CD4-positive, alpha-beta memory T cell (primary cell): ENCODE measurements at places on chromosomes 11 and 22. TPM values are rescaled to one million over a fixed set of nuclear protein-coding genes. Genes with fewer than 3 reads are reported as not detected.

OR2AT4 gene
- not detected for total RNA-seq

KDELR3 gene
- total RNA-seq, result not detected

NLRP14 gene
- not detected for total RNA-seq

SLC6A5 gene
- total RNA-seq, result not detected

JRKL gene
- 18.3 TPM for total RNA-seq

UBQLNL gene
- 0.50 TPM for total RNA-seq

ANGPTL5 gene
- total RNA-seq, result not detected

SLC22A6 gene
- total RNA-seq, result not detected

CCDC85B gene
- 24.9 TPM for total RNA-seq

TIGD3 gene
- total RNA-seq, result 0.96 TPM

SPA17 gene
- 0.55 TPM for total RNA-seq

PES1 gene
- 50.1 TPM for total RNA-seq

GRCh38 chr22:49792107-49792506 lies 35.6 kb downstream of the BRD1 start:
- peaks cover 61% of the 10 kb centered on the region for H3K36me3 ChIP-seq
- DNase-seq, result no peak
- H3K4me1 ChIP-seq, result peaks cover 43% of the 10 kb centered on the region

DNA sequence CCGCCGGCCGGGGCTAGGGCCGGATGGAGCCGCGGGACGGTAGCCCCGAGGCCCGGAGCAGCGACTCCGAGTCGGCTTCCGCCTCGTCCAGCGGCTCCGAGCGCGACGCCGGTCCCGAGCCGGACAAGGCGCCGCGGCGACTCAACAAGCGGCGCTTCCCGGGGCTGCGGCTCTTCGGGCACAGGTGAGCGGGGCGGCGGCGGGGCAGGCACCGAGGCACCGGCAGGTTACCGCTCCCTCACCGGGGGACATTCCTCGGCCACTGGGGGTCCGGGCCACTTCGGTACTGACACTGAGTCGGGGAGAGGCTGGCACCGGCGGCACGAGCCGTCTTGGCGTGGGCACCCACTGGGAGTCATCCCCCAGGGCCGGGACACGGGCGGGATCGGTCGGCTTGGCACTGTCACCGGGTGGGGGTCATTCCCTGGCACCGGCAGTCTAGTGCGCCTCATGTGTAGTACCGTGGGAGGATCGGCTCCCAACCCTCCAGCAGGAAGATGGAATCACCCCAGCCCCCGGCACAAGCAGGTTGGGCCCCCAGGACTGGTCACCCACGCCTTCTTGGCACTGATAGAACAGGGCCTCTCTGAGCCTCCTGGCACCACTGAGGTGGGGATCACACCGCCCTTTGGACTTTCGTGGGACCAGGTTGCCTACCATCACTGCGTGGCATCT lies 511 bp downstream of the DGKZ start:
- no peaks in the 10 kb centered on the region for H3K36me3 ChIP-seq
- H3K4me3 ChIP-seq, result peak overlapping the region; percentile 89
- DNase-seq, result peak; percentile 51
- H3K27me3 ChIP-seq, result no peaks in the 10 kb centered on the region
- peak overlapping the region; percentile 83 for H3K27ac ChIP-seq

DNA sequence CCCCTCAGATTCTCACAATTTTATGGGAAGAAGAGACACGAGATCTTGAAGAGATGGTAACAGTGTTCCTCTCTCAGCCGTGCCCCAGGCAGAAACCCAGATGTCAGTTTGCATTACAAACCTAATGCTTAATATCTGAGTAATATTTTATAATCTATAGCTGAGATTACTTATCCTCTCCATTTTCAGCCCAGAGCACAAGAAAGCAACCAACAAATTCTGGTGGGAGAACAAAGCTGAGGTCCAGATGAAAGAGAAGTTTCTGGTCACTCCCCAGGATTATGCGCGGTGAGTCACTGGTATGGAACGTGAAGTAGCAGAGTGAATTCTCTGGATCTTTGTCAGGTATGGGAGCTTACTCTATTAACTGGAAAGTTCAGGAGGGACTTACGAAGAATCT lies 884 bp downstream of the CENATAC start:
- peaks cover 23% of the 10 kb centered on the region for H3K36me3 ChIP-seq
- no peaks in the 10 kb centered on the region for H3K27me3 ChIP-seq
- peak overlapping the region; percentile 87 for H3K4me3 ChIP-seq
- DNase-seq, result no peak

DNA sequence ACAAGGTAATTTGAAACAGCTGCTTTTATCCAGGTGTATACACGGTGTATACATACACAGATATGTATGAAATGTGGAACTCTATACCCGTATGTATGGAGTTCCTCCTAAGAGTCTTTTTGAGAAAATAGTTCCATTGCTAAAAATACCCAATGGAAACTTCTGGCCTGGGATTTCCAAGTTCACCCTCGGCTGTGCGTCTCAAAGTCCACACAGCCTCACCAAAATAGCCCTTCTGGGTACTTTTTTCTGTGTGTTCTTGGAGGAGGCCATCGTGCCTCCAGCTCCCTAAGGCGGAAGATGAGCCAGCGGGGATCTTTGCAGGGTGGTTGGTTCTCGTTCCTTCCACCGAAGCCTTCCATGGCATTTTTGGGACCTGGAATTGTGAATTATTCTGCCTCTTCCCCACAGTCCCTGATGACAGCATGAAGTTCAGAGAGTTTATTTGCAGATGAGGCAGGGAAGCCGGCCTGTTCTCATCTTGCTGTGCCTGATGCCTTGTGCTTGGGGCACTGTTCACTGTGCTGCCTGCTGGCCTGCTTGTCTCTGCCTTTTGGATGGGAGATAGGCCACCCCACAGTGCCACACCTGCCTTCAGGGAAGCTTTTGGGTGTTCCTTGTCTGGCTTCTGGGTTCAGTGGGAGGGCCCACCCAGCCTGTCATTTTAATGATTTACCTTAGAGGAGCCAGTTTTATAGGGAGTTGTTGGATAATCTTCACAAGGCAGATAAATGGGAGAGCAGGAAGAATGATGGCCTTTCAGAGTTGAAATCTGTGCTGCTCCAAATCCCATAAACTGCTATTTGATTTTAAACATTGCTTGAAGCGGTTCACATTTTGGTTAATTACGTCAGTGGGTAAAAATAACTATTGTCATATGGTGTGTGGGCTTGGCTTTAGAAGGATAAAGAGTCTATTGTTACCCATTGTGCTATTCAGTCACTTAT lies 112.7 kb upstream of the OR4B1 start:
- peaks cover 49% of the 10 kb centered on the region for H3K4me1 ChIP-seq
- no peak overlapping the region for H3K27ac ChIP-seq
- DNase-seq, result no peak
- no peaks in the 10 kb centered on the region for H3K36me3 ChIP-seq
- no peak overlapping the region for H3K4me3 ChIP-seq

DNA sequence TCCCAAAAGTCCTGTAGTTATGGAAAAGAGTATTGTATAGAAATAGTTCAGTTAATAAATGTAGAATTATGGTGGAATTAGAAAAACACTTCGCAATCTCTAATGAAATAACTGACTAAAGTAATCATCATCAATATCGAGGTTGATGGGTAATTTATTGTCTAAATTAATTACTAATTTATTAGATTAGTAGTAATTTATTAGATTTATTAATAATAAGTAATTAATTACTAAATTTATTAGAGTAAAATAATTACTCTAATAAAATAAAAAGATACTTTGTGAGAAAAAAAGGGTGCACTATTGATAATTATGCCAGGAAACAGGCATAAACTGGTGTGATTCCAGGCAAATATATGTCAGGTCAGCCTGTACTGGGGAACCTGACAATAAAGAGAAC lies 455.6 kb downstream of the AASDHPPT start:
- H3K36me3 ChIP-seq, result no peaks in the 10 kb centered on the region
- no peak overlapping the region for H3K4me3 ChIP-seq
- no peak overlapping the region for H3K27ac ChIP-seq
- H3K4me1 ChIP-seq, result no peaks in the 10 kb centered on the region
- no peaks in the 10 kb centered on the region for H3K27me3 ChIP-seq

- H3K4me3 ChIP-seq, result no peak overlapping the region
- H3K27ac ChIP-seq, result no peak overlapping the region
- no peak for DNase-seq
Measured at GRCh38 chr11:76665921-76666351, 4.6 kb downstream of the LRRC32 start.

GRCh38 chr11:127110542-127110941 lies 110.0 kb upstream of the KIRREL3 start:
- no peak for DNase-seq
- no peak overlapping the region for H3K4me3 ChIP-seq
- H3K4me1 ChIP-seq, result no peaks in the 10 kb centered on the region
- no peaks in the 10 kb centered on the region for H3K27me3 ChIP-seq
- no peak overlapping the region for H3K27ac ChIP-seq

DNA sequence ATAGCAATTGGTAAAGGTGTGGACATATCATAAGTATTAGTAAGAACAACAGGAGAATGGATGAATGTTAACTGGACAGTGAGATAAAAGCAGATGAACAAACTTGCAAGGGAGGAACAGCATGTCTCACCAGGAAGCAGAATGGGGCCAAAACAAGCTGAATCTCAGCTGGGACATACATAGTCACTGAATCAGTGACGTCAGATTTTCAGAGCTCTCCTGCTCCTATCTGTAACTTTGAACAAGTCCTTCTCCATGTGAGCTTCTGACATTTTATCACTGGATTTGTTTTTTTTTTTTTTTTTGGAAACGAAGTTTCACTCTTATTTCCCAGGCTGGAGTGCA lies 118.7 kb downstream of the BBOX1 start:
- no peaks in the 10 kb centered on the region for H3K36me3 ChIP-seq
- no peak overlapping the region for H3K4me3 ChIP-seq
- no peak for DNase-seq
- H3K4me1 ChIP-seq, result no peaks in the 10 kb centered on the region
- no peaks in the 10 kb centered on the region for H3K27me3 ChIP-seq

DNA sequence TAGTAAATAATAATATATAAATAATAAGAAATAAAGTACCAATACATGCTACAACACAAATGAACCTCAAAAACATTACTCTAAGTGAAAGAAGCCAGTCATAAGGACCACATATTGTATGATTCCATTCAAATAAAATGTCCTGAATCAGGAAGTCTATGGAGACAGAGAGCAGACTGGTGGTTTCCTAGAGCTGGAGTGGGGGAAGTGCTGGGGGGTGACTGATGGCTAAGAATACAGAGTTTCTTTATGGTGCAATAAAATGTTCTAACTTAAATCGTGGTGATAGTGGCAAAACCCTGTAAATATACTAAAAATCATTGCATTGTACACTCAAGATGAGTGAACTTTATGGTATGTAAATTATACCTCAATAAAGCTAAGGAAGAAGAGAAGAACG lies 376.5 kb downstream of the BUD13 start:
- no peaks in the 10 kb centered on the region for H3K4me1 ChIP-seq
- no peaks in the 10 kb centered on the region for H3K36me3 ChIP-seq
- no peak for DNase-seq
- no peak overlapping the region for H3K27ac ChIP-seq

- no peak overlapping the region for H3K4me3 ChIP-seq
- no peak for DNase-seq
- H3K36me3 ChIP-seq, result no peaks in the 10 kb centered on the region
- H3K27me3 ChIP-seq, result no peaks in the 10 kb centered on the region
- H3K4me1 ChIP-seq, result no peaks in the 10 kb centered on the region
- no peak overlapping the region for H3K27ac ChIP-seq
Measured at GRCh38 chr11:78298291-78298771, 109.6 kb downstream of the USP35 start.

- H3K4me3 ChIP-seq, result no peak overlapping the region
- no peak overlapping the region for H3K27ac ChIP-seq
- H3K27me3 ChIP-seq, result no peaks in the 10 kb centered on the region
- DNase-seq, result no peak
- peaks cover 16% of the 10 kb centered on the region for H3K4me1 ChIP-seq
Measured at GRCh38 chr11:116792869-116793771, 1.4 kb upstream of the APOA5 start.

- no peak overlapping the region for H3K4me3 ChIP-seq
- H3K4me1 ChIP-seq, result no peaks in the 10 kb centered on the region
Measured at GRCh38 chr11:95242091-95242844, 11.3 kb upstream of the SESN3 start.

GRCh38 chr11:39425226-39425625 lies 2034.2 kb downstream of the LRRC4C start:
- no peak overlapping the region for H3K27ac ChIP-seq
- no peaks in the 10 kb centered on the region for H3K27me3 ChIP-seq
- H3K4me1 ChIP-seq, result no peaks in the 10 kb centered on the region
- no peak overlapping the region for H3K4me3 ChIP-seq

DNA sequence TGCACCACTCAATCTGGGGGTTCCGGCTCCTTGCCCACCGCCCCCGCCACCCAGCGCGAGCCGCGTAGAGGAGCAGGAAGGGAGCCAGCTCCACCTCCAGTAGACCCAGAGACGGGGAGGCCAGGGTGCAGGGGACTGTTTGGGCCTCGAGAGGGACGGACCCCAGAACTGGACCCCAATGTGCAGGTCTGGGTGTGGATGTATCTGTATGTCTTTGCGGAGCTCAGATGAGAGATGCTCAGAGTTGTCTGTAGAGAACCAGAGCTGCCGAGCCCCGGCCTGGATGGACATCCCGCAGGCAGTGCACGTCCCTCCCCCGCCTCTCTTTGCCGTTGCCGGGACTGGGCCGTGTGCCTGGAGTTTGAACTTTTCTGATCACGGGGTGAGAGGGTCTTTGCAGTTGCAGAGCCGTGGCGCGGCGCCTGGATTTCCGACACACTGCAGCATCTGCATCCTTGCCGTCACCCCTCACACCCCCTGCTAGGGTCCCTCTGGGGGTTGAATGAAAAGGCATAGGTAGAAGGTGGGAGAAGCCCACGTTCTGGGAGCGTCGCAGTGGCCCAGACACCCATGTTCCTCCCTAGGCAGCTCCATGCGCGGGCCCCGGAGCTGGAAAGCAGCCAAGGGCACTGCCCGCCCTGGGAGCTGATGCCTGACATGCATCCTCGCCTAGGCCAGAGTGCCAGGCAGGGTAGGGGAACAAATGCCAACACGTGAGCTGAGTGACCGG lies 105.2 kb downstream of the KCNQ1 start:
- no peaks in the 10 kb centered on the region for H3K4me1 ChIP-seq
- no peaks in the 10 kb centered on the region for H3K36me3 ChIP-seq
- H3K4me3 ChIP-seq, result no peak overlapping the region
- DNase-seq, result no peak

DNA sequence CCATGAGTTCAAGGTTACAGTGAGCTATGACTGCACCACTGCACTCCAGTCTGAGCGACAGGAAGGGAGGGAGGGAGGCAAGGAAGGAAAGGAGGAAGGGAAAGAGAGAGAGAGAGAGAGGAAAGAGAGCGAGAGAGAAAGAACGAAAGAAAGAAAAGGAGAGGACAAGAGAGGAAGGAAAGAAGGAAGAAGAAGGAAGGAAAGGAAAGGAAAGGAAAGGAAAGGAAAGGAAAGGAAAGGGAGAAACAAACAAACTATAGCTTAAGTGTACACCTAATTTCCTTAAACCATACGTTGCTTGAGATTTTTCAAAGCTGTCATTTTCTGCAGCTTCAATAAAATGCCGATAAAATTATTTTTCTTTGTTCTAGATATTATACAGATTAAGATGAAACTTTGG lies 80.2 kb upstream of the APOA1 start:
- DNase-seq, result no peak
- no peaks in the 10 kb centered on the region for H3K36me3 ChIP-seq
- H3K4me3 ChIP-seq, result no peak overlapping the region
- H3K27ac ChIP-seq, result no peak overlapping the region
